ENCODE measurements at places on chromosomes 16 and 17.

DNA sequence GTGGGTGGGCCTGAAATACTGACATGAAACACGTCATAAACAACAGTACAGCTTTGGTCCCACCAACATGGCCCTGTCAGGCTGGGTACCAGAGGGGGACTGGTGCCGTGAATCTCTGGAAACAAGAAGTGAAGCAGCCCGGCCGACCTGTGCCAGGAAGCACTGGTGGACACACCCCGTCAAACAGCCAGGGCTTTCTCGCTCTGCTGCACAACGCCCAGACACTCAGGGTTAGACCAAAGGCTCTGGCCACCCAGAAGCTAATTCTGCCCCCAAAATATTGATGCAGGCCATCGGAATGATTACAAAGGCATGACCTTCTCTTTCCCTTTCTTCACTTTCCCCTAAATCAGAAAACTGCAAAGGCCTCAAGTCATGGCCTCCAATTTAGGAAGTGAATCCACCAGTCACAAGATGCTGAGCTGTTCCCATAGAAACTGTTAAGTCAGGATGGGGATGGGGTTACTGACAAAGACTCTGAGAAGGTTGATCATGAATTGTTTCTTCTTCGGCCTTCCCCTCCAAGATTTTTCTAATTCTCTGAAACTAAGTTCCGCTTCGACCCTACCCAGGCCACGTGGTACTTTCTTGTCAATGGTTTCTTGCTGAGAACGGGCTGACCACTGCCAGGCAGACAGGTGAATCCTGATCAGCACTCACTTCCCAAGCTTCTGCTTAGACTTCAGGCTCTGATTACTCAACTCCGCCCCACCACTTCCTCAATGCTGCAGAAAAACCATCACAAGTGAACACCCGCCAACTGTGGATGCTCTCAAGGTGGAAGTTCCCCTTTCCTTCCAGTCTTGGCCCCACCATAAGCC lies 6.7 kb downstream of the PITPNA start:
- DNase-seq, result no peak

DNA sequence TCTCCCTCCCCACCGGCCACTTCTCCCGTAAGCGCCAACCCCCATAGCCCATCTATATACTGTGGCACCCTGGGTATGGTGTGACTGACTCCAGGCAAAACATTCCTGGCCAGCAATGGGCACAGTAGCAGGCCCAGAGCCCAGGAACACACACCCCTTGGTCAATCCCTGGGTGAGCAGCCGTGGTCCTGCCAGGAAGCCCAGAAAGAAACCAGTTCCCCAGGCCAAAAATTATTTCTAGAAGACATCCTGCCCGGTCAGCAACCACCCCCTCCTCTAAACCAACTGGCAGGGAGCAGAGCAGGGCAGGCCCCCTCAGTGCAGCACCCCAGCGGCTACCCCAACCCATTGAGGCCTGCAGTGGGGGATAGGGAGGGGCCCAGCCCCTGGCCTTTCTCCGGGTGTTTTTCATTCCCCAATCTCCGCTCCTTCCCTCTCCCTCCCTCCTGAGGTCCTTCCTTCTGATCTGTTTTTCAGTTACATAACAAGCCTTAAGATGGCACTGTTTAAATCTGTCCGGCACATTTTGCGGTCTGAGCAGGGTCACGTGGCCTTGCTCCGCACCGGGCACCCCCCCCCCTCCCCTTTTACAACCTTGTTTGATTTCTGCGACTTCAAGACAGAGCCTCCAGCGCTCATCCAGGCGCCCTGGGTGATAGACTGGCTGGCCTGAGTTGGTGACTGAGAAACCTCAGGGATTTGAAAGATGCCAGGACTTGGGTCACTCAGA lies 2.0 kb downstream of the NPTX1 start:
- peak; percentile 65 for DNase-seq

DNA sequence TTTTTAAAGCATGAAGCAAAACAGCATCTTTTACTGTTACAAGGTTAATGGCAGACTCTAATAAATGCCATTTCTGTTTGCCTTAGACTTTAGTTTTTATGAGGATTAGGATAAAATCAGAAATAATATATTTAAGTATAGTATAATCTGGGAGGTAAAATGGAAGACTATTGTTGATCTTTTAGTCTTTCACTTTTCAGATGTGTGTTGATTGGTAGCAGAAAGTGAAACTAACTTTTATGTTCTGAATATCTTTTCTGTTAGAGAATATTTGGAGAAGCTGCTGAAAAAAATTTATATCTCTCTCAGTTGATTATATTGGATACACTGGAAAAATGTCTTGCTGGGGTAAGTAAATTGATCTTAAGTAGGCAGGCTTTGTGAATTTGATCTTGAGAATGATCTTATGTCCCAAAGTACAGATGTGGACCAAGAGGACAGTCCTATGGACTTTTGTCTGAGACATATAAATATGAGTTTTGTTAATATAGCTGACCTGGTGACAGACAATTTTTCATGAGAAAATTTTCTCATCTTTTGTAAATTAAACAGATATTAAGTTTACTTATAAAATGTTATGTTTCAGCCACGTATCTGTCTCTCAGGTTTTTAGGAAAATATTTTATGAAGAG lies 64.1 kb downstream of the NF1 start:
- DNase-seq, result no peak

DNA sequence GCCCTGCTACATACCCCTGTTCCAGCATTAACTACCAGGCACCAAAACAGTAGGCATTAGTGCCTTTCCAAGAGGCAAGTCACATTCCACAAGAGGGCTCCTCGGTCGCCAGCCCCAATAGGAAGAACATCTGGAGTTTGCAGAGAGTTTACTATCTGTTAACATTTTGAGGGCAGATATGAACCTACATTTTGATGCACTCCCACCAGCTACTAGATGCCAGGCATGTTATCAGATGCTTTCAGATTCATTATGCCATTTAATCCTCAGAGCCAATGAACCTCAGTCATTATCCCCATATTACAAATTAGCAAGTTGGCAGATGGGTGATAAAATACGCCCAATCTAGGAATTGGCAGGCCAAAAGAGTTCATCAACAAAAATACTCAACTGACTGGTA lies 4.2 kb upstream of the CMTM2 start:
- no peak for DNase-seq

DNA sequence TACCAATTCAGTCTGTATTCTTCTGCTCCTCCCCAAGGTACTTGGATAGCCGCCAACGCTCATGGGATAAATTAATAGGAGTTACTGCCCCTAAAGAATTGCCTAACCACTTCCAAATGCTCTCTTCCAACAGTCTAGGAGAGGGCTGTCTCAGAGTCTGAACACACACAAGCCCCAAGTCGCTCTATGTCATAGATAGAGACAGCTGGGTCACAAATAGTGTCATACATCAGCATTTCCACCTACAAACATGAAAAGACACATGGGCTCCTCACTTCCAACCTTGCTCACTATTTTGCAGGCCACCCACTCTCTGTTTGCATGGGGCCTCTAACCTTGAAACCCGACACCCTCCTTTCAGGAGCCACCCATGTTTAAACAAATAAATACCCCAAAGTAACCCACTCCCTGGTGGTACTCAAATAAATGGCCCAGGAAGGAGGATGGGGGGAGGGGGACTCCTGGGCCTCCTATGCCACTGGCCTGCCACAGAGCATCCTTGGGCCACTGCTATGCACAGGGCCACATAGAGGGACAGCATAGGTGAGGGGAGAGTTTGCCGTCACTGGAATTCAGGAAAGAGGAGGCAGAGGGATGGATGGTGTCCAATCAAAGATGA lies 265.9 kb downstream of the SOX9 start:
- no peak for DNase-seq

DNA sequence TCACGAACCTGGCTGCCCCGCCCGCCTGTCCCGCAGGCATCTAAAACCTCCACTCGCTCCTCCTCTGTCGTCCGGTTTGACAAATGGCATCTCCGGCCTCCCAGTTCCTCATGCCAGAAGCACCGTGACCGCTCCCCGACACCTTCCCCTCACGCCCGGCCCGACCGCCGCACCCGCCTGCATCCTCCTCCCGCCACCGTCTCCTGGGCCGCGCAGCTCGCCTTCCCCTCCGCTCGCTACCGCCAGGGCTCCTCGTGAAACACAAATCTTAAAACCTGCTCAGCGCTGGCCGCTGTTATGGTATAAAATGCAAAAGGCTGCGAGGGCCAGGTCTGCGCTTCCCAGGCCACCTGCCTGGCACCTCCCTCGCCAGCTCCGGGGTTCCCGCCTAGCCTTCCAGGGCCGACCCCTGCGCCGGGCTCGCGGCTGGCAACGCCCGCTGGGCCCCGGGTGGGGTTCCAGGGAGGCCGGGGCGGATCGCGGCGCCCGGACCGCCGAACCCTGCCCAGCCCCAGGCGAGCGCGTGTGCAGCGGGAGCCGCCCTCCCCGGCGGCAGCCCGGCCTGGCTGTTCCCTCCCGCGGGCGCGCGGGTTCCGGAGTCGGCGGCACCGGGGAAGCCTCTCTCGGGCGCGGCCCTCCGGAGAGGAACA lies 488 bp downstream of the SPSB3 start:
- DNase-seq, result peak; percentile 53

DNA sequence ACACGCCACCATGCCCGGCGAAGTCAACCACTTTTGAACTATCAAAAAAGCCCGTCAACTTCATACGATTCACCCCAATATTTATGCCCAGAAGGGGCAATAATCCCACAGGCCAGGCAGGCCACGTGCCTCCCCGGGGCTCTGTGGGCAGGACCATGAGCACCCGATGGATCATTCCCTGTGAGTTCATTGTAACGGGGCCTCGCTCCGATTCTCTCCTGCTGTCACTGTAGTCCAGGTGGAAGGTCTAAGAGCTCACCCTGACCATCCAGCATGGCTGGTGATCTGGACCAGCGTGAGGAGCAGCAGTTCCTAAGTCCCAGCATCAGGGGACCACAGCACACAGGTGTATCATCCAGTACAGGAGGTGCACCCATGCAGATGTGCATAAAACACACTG lies 77.5 kb upstream of the DOC2B start:
- DNase-seq, result no peak

GRCh38 chr17:61002316-61002736 lies 324.7 kb downstream of the BCAS3 start:
- DNase-seq, result no peak

DNA sequence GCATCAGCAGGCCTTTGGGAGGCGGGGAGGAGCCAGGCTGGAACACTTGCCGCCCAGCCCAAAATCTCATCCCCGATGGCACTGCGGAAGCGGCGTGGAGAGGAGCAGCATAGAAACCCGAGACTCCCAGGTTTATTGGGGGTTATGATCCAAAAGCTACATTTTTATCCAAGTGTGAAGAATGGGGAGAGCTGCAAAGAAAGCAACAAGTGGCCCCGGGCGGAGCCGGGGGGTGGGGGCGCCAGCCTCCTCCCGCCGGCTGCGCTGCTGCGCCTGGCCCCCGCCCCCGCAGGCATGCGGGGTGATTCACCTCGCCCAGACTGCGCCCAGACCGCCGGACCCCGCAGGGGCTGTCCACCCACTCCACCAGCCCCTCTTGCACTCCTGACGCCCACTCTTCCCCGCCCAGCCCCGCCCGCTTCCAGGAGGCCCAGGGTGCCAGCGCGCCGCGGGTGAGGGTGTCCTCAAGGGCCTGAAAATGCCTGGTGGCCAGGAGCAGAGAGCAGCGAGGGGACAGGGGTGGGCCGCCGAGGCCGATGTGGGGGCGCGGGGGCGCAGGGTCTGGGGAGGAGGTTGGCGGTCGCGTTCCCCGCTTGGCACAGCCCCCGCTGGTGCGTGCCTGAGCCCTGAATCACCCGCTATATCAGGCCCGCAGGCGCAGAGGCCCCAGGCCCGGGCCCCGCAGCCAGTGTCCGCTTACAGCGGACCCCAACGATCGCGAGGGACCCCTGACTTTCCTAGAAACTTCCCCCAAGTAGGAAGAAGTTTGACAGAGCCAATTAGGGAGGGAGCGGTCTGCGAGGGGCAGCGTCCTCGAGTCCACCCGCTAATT lies 1.3 kb downstream of the CAVIN1 start:
- peak; percentile 24 for DNase-seq

- DNase-seq, result no peak
Observed at GRCh38 chr16:81652798-81653505, 126.1 kb upstream of the PLCG2 start.

DNA sequence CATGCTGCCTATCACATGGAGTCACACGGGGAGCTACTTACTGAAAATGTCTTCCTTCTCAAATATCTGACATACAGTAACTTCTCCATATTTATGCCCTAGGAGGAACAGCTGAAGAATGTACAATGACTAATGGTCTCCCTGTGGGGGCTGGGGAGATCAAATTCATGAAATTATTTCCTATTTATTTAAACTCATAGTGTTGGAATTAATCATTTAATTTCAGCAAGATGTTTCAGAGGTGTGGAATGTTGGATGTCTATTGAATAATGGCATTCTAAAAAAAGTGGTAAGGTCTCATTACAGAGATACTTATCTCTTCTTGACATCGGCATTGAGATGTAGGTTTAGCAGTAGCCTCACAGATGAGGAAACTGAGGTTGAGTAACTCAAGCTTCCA lies 214.3 kb upstream of the CDH11 start:
- DNase-seq, result no peak

DNA sequence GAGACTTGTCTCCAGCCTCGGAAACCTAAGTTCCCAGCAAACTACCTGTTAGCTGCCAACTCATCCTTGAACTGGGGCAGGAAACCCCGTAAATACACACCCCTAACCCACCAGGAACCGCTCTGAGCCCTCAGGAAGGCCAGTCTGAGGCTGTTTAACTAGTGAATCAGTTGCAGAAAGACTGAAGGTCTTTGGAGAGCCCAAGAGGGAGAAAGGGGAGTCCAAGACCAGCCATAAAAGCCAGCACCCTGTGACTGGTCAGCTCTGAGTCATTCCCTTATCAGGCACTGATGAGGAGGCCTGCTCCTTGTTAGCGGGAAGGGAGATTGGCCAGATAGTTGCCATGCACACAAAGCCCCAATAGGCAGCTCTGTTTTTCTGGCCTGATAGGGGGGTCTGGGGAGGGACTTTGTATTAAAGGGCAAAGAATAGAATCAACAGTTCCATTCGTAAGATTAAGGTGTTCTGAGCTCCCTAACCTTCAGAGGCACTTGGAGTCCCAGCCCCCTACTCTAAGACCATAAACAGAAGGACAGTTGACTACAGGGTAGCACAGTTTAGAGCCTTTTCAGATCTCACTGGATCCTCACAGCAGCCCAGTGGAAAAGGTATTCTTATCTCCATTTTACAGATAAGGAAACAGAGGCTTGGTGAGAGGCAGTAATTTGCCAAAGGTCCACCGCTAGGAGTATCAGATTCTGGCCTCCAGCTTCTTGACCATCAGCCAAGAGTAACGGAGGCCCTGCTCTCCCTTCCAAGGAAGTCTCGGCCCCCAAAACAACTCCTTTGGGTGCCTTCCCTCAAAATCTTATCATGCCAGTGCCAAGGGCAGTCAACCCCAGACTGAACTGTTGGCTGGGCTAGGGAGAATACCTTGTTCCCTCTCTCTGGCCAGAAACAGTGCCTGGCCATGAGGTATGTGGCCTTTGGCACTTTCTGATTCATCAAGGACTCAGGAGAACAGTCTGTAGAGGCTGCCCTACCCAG lies 2.2 kb upstream of the KRT19 start:
- DNase-seq, result peak; percentile 97

GRCh38 chr16:14239791-14240190 lies 168.7 kb downstream of the MRTFB start:
- DNase-seq, result no peak

GRCh38 chr16:28499854-28500253 lies 5.4 kb downstream of the APOBR start:
- no peak for DNase-seq

GRCh38 chr17:83126275-83126811 lies 46.9 kb downstream of the METRNL start:
- no peak for DNase-seq

- no peak for DNase-seq
Observed at GRCh38 chr16:10613785-10614485, 33.5 kb upstream of the EMP2 start.
